NCI-H2081 treated with DMSO at 0.1 percent for 48 hours (cell line): ENCODE measurements at places on chromosomes 5 and 9.

DNA sequence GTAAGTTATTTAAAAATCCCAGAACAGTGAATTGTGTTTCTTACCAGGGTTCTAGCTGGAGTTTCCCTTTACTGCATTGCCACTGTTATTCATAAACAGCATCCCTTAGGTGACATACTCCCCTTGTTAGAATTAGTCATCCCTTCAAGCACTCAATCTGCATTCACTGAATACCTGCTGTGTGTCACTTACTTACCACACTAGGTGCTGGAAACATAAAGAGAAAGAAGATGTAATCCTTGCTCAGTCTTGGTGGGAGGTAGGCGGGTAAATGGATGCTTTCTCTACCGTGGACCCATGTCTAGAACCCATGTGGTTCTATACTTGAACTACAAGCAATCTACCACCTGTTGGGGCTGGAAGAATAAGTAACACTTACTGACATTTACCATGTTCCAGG is 371.6 kb downstream of the KDM4C start:
- no peak for DNase-seq

- no peak for DNase-seq
Measured at GRCh38 chr9:16039218-16039987, 486.6 kb downstream of the CCDC171 start.

GRCh38 chr5:143403334-143403592 is 223 bp downstream of the NR3C1 start:
- DNase-seq: no peak

GRCh38 chr5:119537704-119538103 is 85.4 kb downstream of the HSD17B4 start:
- no peak for DNase-seq

GRCh38 chr5:148205044-148205806 is 2.4 kb downstream of the SPINK6 start:
- no peak for DNase-seq

GRCh38 chr5:95110118-95110517 is 174.8 kb downstream of the MCTP1 start:
- DNase-seq: no peak

DNA sequence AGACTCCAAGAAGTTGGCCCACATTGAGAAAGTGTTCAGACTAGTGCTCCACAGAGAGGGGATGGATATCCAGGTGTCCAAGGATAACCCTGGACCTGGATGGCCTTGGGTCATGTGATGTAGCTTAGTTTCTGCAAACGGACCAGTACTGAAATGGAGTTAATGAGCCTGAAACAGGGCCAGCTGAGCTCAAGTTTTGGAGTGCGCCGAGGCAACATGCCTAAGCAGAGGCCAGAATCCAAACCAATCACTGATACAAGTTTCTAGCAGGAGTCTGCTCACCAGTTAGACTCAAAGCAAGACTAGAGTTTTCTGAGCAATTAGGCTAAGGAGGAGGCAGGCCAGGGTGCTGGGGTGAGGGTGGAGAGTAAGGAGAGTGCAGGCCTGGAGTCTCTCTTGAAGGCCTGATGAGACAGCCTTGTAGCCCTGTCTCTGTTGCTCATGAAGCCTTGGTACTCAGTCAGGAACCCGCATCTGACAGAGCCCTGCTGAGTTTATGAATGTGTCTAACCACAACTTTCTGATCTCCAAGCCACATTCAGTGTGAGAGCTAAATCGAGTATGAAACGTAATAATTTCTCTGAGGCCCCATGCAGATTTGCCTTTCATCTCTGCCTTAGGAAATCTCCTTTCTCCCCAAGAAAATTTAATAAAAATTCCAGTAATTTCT is 68.9 kb upstream of the EQTN start:
- DNase-seq: no peak

GRCh38 chr5:112355058-112355685 is 63.9 kb downstream of the EPB41L4A start:
- no peak for DNase-seq

GRCh38 chr9:133742849-133743444 is 4.8 kb upstream of the SARDH start:
- peak; percentile 49 for DNase-seq

- DNase-seq: no peak
Measured at GRCh38 chr5:91420879-91421278, 37.8 kb upstream of the ARRDC3 start.

DNA sequence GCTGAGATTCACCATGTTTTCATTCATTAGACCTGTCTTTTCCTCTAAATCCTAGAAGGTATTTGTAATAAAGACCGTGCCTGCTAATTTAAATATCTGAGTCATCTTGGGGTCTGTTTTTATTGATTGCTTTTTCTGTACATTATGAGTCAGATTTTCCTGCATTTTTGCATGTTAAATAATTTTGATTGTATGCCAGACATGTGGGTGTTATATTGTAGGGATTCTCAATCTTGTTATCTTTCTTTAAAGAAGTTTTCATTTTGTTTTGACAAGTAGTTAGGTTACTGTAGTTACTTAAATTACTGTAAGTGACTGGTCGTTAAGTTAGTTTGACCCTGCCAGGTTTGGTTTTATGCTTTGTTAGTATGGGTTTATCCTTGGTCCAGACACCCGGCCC is 35.1 kb downstream of the EXOSC2 start:
- no peak for DNase-seq

DNA sequence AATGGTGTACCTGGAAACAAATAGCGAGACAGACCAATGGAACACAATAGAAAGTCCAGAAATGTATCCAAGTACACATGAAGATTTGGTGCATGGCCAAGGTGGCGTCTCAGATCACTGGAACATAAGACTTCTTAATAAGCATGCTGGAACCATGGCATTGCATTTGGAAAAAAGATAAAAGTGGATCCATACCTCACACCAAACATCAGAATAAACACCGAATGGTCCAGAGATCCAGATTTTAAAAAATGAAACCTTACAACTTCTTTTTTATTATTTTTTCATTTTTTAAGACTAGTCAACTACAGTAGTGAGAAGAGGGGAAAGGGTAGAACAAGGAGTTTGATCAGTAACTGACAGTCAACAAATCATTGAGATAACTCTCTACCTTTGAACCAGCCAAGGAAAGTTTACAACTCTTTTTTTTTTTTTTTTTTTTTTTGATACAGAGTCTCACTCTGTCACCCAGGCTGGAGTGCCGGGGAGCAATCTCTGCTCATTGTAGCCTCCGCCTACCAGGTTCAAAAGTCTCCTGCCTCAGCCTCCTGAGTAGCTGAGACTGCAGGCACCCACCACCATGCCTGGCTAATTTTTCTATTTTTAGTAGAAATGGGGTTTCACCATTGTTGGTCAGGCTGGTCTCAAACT is 8.8 kb upstream of the DUSP1 start:
- DNase-seq: no peak

GRCh38 chr5:89191374-89191773 is 308.4 kb upstream of the MEF2C start:
- no peak for DNase-seq

GRCh38 chr5:10778179-10778910 is 17.3 kb upstream of the DAP start:
- DNase-seq: no peak

DNA sequence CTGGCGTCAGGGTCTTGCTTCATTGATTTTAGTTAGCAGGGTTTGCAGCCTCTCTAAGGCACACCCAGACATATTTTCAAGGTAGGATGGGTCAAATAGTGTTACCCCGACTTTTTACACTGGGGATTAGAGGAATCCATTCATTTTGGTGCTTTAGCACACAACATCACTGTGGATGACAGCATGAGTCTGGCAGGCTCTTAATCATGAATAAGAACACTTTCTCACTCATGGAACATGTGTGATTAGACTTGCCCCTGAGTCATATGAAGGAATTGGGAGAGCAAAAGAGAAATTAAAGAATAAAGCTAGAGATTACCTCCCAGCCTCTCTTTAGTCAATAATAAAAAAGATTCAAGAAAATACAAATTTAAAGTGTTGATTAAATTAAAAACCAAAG is 175.6 kb downstream of the SEMA5A start:
- no peak for DNase-seq

- no peak for DNase-seq
Measured at GRCh38 chr9:129357773-129358245, 179.7 kb upstream of the IER5L start.

DNA sequence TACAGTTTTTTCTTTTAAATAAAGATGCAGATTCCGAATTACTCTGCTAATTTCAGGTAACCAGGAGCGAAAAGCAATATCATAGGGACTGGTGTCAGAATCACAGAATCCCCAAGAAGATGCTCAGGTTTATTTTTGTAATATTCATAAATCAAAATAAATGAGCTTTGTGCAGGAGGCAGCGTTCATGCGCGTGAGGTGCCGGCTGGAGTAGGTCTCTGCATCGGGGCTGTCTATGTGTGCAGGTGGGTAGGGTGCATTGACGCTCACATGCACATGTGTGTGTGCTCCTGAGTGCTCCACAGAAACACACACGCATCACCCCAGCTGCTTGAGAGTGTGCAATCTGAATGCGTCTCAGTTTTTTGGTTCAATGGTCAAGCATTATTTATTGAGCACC is 226.4 kb downstream of the PBX3 start:
- no peak for DNase-seq

GRCh38 chr5:160640406-160640805 is 211.6 kb downstream of the ATP10B start:
- DNase-seq: no peak

- DNase-seq: peak; percentile 24
Measured at GRCh38 chr9:126449725-126450667, 123.4 kb downstream of the MVB12B start.
